ELR (cell line): ENCODE measurements at places on chromosomes 1 and 21.

- DNase-seq = peak; percentile 54
These were observed 742 bp upstream of the PDE9A start for GRCh38 chr21:42652527-42653230.

- no peak for DNase-seq
These were observed 486.5 kb downstream of the SIPA1L2 start for GRCh38 chr1:232143315-232143886.

DNA sequence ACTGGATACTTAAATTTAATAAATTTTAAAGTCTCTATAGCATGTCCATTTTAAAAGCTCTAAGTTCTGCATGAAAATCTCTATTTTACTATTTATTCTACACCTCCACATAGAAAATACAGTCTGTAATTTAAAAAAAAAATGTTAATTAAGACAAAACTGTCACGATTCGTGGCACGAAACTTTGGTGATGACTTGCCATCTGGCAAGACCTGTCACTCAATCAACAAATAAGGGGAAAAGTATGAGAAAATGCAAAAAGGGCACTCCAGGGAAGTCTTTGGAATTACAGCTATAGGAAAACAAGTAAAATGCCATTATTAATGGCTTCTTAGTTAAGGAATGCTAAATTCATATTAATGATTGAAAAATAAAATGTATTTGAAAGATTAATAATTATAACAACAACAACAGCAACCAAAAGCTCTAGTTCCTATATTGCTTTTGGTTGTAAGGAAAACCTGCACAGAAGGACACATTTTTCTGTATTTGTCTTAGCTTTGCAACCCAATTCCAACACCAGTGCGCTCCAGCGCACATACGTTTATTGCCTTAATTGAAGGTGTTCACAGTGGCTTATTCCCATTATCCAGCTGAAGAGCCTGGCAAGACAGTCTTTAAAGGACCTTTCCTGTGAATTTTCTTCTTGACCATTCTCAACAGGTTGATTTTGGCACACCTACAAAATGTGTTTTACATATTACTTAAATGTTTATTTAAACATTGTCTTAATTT lies 107.8 kb downstream of the PLPPR5 start:
- DNase-seq = no peak

- no peak for DNase-seq
These were observed 415.2 kb upstream of the DAB1 start for GRCh38 chr1:57839067-57839466.

GRCh38 chr1:29760067-29760564 lies 523.8 kb downstream of the PTPRU start:
- DNase-seq = no peak
